Occipital lobe (tissue), 3 donors: ENCODE measurements at places on chromosomes 4 and X. TPM values are rescaled to one million over a fixed set of nuclear protein-coding genes. Genes with fewer than 3 reads are reported as not detected.

DNA sequence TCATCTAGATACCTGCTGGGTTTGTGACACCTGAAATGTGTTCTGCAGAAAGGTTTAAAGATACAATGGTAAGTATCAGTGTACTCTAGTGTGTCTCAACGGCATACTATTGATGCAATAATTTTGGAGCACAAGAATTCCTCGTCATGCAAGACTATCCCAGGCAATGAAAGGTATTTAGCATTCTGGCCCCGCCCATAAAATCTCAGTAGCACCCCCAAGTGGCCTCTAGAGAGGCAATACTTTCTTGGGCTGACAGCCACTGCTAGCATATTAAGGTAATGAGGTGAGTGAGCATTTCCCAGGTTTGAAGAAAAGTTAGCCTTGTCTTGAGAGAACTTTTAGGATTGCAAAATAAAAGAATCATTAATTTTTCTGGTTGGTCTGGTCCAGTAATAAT, 24.0 kb downstream of the TAB3 start:
- DNase-seq: no peak

- DNase-seq: no peak
These were observed 773 bp downstream of the DAPP1 start for GRCh38 chr4:99817309-99817890.

DNA sequence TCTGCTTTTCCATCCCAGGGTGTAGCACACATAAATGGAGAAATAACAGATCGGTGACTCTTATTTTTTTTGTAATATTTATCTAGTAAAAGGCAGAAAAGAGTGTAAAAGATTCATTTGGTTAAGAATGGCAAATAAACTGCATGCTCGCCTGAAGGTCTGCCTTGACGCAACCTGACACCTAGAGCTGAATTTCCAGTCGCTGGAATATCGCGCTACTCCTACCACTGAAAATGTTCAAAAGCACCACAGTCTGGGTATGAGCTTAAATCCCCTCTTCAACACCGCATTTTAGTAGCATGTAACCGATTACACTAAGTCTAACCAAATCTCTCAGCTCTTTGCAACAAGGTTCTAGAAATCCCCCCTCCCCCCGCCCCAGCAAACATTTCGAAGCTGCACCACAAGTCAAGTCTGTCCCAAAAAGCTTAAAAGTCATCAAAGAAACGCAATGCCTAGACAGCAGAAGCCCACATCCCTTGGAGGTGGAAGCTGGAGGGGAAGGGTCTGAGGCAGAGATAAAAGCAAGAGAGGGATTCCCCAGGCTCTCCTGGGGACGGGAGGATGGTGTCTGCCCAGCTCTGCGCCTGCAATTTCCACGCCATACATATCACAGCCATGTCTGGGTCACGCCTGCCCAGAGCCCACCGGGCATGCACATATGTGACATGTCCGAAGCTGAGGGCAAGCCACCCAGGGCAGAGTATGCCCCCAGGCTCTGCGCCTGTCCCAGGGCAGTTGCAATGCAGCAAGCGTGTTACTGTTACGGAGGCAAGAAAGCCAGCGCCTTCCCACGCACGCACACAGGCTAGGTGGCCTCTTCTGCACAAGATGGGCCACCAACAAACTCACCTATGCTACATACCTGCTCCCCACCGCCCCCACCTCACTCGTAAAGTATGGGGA, 1.4 kb downstream of the FGF13 start:
- no peak for DNase-seq

DNA sequence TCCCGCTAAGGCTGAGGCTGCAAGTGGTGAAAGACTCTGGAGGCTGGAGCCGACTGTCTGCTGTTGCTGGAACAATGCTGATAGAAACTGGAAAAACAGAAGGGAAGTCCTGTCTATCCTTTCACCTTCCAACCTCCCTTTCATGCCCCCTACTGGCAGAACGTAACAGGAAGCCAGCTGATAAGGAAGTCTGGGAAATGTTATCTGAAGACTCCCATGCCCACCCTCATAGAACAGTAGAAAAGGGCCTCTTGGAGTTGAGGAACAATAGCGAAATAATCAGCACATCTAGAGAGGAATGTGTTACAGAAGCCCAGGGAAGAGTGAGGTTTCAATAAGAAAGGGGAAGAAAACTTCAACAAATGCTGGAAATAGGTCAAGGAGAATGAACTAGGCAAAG, 117.1 kb upstream of the DKK2 start:
- no peak for DNase-seq

GRCh38 chr4:150970685-150971151, 44.4 kb downstream of the LRBA start:
- no peak for DNase-seq

Gene PCDH19
- 25.7 TPM for total RNA-seq

Gene ERCC6L
- total RNA-seq: 0.62 TPM

Gene BEX5
- total RNA-seq: 47.3 TPM
